Mesenchymal stem cell (in vitro differentiated cells and primary cell): ENCODE measurements at places on chromosomes 7 and 10.

GRCh38 chr7:341841-342638 is 52.1 kb downstream of the FOXL3 start:
- no peak for DNase-seq

GRCh38 chr10:82609845-82610244 is 734.9 kb downstream of the NRG3 start:
- no peak for DNase-seq

- DNase-seq: no peak
Measured at GRCh38 chr7:158958618-158959017, 102.3 kb downstream of the DYNC2I1 start.

DNA sequence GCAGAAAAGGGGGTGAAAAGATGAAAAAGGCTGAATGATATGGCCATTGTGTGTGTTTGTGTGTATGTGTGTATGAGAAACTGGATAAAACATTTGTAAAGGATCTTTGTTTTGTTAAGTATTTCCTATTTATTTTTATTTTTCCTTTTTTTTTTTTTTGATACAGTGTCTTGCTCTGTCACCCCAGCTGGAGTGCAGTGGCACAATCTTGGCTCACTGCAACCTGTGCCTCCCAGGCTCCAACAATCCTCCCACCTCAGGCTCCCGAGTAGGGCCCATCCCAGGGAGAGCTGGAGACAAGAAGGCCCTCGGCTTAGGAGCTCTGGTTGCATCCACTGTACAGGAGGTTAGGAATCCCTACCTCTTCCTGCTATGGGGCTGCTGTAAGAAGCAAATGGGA is 6.9 kb upstream of the CALML5 start:
- no peak for DNase-seq

GRCh38 chr7:80505900-80506500 is 5.9 kb downstream of the GNAT3 start:
- DNase-seq: no peak
